ENCODE measurements at places on chromosomes 5 and 9.

DNA sequence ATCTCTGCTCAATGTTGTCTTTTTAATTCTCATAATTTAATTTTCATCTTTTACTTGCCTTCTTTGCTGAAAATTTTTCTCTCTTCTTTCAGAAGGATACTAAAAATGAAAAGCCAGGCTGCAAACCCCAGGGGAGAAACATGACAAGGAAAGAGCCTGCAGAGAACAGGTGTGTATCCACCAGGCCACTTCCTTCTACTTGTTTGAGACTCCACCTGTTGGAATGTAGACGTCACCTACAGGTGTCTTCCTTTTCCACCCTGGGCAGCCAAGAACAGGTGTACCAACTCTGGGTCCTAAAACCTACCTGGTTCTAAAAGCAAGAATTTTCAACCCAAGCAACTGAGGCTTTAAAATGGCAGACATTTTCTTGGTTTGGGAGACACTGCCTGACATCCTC lies 166.8 kb downstream of the ATP10B start:
- no peak for DNase-seq

GRCh38 chr9:35324966-35325365 lies 163.2 kb downstream of the UNC13B start:
- no peak for DNase-seq

GRCh38 chr9:114231273-114231672 lies 75.9 kb downstream of the COL27A1 start:
- no peak for DNase-seq

DNA sequence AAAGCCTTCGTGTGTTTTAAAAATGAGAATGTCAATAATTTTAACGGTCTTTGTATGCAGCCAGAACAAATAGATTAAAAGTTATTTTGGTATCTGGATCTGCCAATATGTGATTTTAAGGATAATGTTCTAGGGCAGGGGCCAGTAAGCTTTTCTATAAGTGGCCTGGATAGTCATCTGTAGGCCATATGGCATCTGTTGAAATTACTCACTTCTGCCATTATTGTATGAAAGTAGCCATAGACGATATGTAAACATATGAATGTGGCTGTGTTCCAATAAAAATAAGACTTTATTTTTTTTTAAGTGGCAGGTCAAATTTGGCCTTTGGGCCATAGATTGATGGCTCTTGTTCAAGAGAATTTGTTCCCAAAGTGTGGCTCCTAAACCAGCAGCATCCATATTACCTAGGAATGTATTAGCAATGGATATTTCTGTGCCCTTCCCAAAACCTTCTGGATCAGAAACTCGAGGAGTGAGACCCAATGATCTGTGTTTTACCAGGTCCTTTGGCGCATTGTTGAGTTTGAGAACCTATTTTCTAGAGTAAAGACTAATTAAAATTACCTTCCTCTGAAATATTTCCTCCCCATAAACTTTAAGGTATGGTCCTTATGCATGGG lies 55.9 kb downstream of the C6 start:
- DNase-seq, result no peak

DNA sequence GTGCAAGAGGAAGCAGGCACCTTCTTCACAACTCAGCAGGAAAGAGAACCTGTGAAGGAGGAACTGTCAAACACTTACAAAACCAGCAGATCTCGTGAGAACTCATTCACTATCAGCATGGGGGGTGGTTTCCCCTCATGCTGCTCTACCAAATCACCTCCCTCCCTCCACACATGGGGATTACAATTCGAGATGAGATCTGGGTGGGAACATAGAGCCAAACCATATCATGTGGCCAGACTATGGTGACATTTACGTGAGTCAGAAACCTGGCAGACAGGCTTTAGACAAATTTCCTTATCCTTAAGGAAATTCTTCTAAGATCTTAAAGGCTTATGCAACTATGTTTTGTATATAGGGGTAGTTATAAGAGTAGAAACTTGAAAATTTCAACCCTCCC lies 8.7 kb upstream of the AOPEP start:
- DNase-seq, result no peak

GRCh38 chr5:172086194-172086975 lies 79.9 kb upstream of the FBXW11 start:
- no peak for DNase-seq

Measured in stimulated activated CD8-positive, alpha-beta memory T cell treated with anti-CD3 and anti-CD28 coated beads, Interleukin-4, amount 100 ng/mL, for 1 hour (primary cell).